ENCODE measurements at places on chromosomes 13 and 19.
A peak's percentile ranks its signal among the peaks of the same experiment; 100 is the strongest.

DNA sequence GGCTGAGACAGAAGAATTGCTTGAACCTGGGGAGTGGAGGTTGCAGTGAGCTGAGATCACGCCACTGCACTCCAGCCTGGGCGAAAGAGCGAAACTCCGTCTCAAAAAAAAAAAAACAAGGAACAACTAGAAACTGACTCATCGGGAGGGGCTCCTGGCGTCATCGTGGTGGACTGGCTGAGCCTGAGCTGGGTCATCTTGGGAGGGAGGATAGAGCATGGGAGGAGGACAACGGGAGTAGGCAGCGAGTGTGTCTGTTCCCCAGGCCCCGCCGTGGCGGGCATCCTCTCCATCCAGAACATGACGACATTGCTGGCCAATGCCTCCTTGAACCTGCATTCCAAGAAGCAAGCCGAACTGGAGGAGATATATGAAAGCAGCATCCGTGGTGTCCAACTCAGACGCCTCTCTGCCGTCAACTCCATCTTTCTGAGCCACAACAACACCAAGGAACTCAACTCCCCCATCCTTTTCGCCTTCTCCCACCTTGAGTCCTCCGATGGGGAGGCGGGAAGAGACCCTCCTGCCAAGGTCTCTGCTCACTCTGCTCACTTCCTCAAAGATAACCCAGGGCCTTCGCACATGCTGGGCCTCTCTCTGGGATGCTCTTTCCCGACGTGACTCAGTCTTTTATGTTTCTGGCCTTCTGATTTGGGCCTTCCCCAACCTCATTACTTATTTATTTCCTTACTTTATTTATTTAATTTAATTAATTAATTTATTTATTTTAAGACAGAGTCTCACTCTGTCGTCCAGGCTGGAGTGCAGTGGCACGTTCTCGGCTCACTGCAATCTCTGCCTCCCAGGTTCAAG is 16.6 kb downstream of the DDX39A start:
- no peak for DNase-seq

GRCh38 chr19:31253526-31254179 is 95.6 kb downstream of the TSHZ3 start:
- no peak for DNase-seq

DNA sequence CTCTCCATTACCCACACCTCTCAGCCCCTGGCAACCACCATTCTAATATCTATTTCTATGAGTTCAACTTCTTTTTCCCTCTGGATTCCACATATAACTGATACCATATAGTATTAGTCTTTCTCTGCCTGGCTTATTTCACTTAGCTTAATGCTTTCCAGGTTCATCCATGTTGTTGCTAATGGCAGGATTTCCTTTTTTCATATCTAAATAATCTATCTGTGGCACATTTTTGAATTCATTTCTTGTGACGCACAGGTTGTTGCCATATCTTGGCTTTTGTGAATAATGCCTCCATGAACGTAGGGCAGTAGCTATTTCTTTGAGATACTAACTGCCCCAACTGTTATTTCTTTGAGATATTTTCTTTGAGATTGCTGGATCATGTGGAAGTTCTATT is 235.6 kb downstream of the SPRY2 start:
- DNase-seq: no peak

- DNase-seq: no peak
These were observed 16.2 kb upstream of the DOCK9 start for GRCh38 chr13:98994080-98994479.

DNA sequence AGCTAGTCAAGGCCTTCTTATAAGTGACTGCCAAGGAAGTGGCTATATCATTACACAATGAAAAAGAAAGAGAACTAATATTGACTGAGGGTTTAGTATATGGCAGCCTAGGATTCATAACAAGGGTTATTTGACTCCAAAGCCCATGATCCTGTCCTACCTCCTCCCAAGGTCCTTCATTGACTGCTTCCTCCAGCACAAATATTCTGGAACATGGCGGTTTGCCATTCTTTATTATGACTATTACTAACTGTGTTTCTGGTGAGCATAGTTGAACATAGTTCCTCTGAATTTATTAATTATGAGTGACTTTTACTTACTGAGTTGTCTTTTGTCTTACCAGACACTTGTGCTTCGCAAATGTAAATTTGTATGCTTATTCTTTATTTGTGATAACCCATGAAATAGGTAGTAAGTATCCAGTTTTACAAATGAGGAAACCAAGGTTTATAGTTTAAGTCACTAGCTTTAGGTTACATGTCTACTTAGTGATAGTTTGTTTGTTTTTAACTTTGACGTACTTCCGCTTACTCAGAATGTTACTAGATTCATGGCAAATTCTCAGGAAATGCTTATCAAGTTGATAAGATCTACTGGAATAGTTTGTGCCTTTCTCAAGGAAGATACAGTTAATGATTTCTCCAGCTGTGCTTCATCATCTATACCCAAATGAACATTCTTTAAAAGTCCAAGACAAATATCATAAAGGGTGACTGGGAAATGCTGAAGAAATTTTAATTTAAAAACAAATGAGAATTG is 15.5 kb upstream of the DCLK1 start:
- DNase-seq: no peak

- DNase-seq: no peak
These were observed 264.0 kb downstream of the KLF12 start for GRCh38 chr13:73870036-73870741.

- no peak for DNase-seq
These were observed 7.0 kb downstream of the POU4F1 start for GRCh38 chr13:78596399-78596735.

GRCh38 chr13:110239280-110240125 is 67.5 kb downstream of the COL4A1 start:
- DNase-seq: no peak

DNA sequence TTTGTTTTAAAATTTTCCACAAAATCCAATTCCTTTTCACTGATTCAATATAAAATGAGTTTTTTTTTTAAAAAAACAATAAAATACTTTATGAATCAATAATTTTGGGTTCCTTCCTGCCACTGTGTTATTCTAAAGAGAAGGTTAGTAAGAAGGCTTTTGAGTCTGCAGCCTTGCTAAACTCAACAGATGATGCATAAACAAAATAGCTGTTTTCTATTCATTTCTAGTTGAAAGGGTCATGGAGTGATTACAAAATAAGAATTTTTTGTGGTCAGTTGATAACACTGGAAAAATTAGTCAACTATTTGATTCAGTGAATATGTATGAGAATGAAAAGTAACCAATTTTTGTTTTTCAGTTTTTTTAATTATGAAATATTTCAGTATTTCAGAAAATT is 169.9 kb downstream of the VWA8 start:
- no peak for DNase-seq

DNA sequence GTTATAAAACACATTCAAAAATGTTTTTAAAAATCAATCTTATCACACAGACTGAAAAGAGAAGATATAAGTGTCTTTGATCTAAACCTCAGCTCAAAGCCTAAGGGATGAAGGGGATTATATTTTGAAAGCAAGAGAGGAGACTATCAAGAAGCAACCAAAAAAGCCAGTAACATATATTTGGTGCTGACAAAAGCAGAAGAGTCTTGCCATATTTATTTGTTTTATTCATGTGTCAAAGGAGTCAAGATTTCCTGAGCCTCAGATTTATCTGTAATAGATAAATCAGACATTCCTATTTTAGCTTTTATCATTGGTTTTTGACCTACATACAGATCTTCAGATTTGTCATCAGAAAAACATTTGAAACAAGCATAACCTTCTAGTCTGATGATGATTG is 798.6 kb upstream of the PCDH9 start:
- no peak for DNase-seq

DNA sequence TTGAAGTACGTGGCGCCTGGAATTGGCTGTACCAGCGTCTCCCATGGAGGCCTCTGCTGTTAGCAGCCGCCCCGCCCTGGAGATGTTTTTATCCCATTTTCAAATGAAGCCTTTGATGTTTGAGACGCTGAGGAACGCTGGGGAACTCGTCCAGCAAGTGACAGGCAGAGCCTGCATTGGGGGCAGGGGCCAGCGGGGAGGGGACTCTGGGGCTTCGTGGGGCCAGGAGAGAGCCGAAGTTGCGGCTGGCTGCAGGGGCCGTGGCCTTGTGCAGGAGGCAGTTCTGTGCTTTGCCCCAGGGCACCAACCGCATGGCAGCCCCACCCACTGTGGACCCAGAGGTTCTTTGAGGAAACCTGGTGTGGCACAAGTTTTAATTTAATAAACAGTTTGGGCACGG is 13.5 kb downstream of the SPPL2B start:
- DNase-seq: no peak

GRCh38 chr13:51938454-51938853 is 72.8 kb downstream of the ATP7B start:
- no peak for DNase-seq

DNA sequence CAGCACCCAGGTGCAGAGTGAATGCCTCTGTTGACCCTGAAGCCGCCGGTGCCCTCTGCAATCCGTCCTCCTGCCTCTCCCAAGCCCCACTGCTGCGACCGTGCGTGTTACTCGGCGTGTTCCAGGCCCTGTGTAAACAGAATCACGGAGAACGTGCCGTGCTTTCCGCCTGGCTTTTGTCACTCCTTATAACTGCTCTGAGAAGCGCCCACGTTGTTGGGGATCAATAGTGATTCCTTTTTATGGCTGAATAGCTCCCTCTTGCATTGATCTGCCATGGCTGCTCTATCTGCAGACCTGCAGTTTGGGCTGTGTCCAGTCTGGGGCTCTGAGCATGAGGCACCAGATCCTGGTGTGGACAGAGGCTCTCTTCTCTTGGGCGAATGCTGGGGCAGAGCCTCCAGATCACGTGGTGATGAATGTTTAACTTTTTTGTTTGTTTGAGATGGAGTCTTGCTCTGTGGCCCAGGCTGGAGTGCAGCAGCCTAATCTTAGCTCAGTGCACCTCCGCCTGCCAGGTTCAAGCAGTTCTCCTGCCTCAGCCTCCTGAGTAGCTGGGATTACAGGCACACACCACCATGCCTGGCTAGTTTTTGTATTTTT is 15.8 kb downstream of the ADPRHL1 start:
- DNase-seq: no peak

DNA sequence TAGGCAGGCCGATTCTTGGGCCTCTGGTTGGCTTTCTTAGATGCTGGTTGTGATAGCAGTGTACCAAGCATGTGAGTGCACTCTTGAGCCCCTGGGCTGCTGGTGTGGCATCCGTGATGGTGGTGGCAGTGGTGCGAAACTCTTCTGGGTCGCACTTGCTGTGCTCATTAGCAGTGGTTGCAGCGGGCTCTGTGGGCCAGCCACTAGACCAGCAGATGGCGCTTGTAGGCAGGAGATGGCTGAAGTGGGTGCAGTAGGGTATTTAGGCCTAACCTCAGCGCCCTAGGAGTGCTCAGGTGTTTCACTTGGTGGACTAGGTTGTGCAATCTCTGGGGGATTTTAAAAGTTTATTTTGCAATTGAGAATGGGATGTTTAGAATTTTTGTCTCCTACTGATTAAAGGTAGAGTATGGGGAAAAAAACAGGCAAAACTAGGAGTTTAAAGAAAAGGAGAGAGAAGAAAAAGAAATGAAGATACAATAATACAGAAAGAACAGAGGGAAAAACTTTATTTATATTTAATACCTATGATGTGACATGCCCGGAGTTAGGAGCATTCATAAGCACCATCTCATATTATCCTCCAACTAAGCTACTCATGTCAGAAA is 4.3 kb upstream of the ZNF17 start:
- peak; percentile 49 for DNase-seq

GRCh38 chr13:61123538-61124289 is 291.9 kb downstream of the PCDH20 start:
- DNase-seq: no peak

- no peak for DNase-seq
These were observed 101.2 kb downstream of the CRYL1 start for GRCh38 chr13:20424559-20424852.

DNA sequence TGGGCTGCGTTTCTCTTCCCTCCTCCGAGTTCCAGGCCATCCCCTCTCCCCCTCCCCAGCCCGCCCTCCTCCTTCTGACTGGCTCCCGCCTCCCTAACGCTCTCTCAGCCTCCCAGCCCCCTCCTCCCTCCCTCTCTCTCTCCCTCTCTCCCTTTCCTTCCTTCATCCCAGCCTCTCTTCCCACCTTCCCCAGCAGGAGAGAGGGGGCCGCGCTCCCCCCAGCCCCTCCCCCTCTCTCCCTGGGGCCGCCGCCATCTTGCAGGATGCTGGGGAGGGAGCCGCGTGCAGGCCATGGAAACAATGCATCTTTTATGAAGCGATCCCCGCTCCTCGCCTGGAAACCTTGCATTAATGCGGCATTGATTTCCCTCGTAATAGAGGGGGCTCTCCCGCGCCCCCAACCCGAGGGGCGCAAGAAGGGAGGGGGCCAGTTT is 42.6 kb upstream of the ADGRL1 start:
- peak; percentile 19 for DNase-seq

DNA sequence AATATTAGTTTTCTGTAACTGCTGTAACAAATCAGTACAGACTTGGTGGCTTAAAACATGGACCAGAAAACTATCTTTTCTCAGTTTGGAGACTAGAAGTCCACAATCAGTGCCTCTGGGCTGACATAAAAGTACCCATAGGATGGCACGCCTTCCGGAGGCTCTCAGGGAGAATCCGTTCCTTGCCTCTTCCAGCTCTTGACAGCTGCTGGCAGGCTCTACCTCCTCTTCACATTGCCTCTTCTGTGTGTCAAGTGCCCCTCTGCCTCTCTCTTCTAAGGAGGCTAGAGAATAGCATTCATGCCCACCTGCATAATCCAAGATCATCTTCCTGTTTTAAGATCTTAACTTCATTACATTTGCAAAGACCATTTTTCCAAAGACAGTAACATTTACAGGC is 1194.2 kb downstream of the EFNB2 start:
- no peak for DNase-seq

- no peak for DNase-seq
These were observed 139.7 kb downstream of the VWA8 start for GRCh38 chr13:41821238-41821594.

DNA sequence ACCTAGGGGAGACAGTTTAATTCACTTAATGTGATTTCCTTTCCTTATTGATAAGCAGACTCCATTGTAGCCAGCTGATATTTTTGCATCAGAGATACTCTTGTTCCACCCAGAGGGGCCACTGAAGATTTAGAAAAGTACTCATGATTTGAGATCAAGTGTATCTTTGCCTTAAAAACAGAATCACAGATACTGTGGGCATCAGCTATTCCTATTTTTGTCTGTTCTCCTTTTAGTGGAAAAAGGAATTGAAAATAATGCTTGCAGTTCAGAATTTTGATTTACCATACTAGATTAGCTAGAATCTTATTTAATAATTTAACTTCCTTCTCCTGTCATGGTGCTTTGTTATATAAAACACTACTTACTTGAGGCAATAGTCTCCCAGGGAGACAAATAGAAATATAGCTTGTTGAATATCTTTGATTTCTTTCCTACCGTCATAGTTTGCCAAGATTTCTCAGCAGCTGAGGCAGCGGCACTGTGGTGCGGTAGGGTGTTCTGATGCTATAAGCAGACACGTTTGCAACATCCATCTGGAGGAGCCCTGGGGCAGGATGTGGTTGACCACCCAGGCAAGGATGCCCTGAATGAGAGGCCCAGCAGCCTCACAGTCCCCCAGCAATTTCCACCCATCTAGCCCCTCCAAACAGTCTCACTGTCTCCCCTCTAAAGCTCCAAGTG is 47.0 kb upstream of the RAP2A start:
- DNase-seq: no peak

GRCh38 chr19:4776436-4777211 is 14.9 kb upstream of the FEM1A start:
- no peak for DNase-seq

Data from stimulated activated CD8-positive, alpha-beta memory T cell treated with anti-CD3 and anti-CD28 coated beads, Interleukin-12 subunit alpha, Interleukin-12 subunit beta, amount 100 ng/mL, for 1 hour (primary cell).